ENCODE measurements at places on chromosomes 7 and 10.

DNA sequence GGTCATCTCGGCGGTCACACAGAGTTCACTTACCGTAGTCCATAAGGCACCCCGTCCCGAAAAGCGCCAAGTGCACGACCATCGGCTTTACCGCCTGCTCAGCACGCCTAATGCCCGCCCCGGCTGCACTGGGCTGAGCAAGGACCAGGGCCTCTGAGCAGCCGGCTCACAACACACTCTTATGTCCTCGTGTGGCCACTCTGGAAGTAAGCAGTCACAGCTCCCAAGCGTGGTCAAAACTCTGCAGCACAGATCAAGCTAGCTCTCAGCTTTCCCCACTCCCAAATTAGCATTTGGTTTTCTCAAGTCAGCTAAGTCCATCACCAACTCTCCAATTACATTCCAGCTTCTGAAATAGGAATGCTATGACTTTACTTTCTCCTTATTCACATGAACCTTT is 57.7 kb downstream of the MAD1L1 start:
- no peak for DNase-seq

DNA sequence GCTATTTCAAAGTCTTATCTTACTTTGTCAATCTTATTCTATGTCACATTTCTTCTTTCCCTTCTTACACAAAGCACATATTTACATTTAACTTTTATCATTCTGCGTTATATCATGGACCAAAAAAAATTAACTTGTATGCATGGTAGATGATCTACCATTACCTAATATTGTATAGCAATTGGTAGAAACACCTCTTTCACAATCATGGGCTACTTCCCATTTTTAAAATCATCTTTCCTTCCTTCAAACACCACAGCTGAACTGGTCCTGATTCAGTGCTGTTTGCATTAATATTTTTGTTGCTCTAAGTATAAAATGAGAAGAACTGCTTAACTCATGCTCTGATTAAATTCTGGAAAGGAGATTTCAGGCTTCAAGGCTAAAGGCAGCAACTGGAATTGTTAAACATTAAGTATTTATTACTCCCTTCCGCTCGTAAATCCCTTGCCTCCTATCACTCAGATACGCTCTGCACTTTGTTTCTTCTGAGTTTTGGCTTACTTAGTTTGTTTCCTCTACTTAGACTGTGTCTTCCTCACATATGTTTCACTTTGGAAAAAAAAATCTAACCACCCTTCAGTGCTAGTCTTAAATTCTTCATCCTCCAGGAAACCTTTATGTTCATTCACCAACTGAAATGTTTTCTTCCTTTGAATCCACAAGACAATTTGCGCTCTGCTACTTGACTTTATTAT is 901.4 kb downstream of the PCDH15 start:
- no peak for DNase-seq

- no peak for DNase-seq
These were observed 33.4 kb downstream of the OGDH start for GRCh38 chr7:44639671-44640321.

GRCh38 chr10:76139431-76139830 is 708.0 kb downstream of the LRMDA start:
- no peak for DNase-seq

GRCh38 chr7:87144173-87144657 is 8.0 kb upstream of the DMTF1 start:
- no peak for DNase-seq
